Naive thymus-derived CD4-positive, alpha-beta T cell (primary cell): ENCODE measurements at places on chromosomes 6 and 20.

GRCh38 chr20:49979030-49979832, 3.5 kb upstream of the SNAI1 start:
- peak; percentile 67 for DNase-seq
- H3K27me3 ChIP-seq = no peaks in the 10 kb centered on the region
- H3K4me1 ChIP-seq = peaks cover 11% of the 10 kb centered on the region
- no peaks in the 10 kb centered on the region for H3K36me3 ChIP-seq
- H3K27ac ChIP-seq = no peak overlapping the region

GRCh38 chr6:108707328-108707976, 140.8 kb upstream of the ARMC2 start:
- no peaks in the 10 kb centered on the region for H3K36me3 ChIP-seq
- DNase-seq = no peak
- no peaks in the 10 kb centered on the region for H3K4me1 ChIP-seq
- H3K4me3 ChIP-seq = no peak overlapping the region

DNA sequence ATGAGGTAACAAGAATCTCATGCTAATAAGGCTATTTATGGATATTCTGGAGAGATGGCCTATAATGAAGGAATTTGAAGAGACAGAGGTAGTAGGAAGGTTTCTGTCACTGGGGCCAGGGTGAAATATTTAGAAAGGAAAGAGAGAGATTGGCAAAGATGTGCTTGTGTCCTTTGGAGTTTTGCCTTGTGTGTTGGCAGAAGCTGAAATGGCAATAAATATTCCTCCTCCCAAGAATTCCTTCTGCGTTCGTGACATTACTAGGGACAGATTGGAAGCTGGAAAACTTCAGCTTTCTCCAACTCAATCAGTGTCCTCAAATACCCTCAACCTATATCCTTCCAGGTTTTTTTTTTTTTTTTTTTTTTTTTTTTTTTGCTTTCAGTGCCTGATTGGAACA, 6.3 kb downstream of the SAMD5 start:
- no peak overlapping the region for H3K27ac ChIP-seq
- H3K4me3 ChIP-seq = no peak overlapping the region
- no peaks in the 10 kb centered on the region for H3K36me3 ChIP-seq
- no peaks in the 10 kb centered on the region for H3K4me1 ChIP-seq
- H3K27me3 ChIP-seq = no peaks in the 10 kb centered on the region

- DNase-seq = peak; percentile 87
- H3K27ac ChIP-seq = peak within 1 kb of the TSS; percentile 9
- peaks cover 25% of the 10 kb centered on the region for H3K27me3 ChIP-seq
- H3K4me3 ChIP-seq = peak within 1 kb of the TSS; percentile 58
- peaks cover 20% of the 10 kb centered on the region for H3K4me1 ChIP-seq
Observed at GRCh38 chr6:149941583-149942460, at the start of gene ULBP2. Gene ULBP2, plus strand, starts transcription at chr6:149942014. Its CDS starts 59 bp downstream, at chr6:149942073.

DNA sequence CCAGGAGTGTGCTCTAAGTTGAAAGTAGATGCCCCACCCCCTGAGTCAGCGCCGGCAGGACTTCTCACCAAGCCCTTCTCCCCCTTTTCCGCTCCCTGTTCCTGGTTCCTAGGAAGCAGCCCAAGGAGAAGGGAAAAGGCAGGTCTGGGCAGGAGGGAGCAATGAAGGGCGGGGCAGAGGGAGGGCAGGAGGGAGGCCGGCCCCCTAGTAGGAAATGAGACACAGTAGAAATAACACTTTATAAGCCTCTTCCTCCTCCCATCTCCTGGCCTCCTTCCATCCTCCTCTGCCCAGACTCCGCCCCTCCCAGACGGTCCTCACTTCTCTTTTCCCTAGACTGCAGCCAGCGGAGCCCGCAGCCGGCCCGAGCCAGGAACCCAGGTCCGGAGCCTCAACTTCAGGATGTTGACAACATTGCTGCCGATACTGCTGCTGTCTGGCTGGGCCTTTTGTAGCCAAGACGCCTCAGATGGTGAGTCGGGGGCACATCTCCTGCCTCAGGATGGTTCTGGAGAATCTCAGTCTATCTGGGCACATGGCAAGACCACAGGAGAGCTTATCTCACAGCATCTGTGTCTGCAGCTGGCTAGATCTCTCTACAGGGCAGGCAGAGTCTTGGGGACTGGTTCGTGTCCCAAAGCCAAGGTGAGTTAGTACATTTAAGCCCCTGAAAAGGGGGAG, at the start of gene PROCR:
TSS of gene PROCR (plus strand) at position 320 of the 681 bp plus-strand sequence. CDS start at position 403, 83 bp downstream.
- no peak within 1 kb of the TSS for H3K4me3 ChIP-seq
- peaks cover 3% of the 10 kb centered on the region for H3K4me1 ChIP-seq
- H3K27ac ChIP-seq = no peak within 1 kb of the TSS
- no peaks in the 10 kb centered on the region for H3K36me3 ChIP-seq
- peak; percentile 2 for DNase-seq

GRCh38 chr20:6768228-6769140, 998 bp downstream of the BMP2 start:
- no peak for DNase-seq
- no peaks in the 10 kb centered on the region for H3K4me1 ChIP-seq
- peaks cover 9% of the 10 kb centered on the region for H3K27me3 ChIP-seq
- no peaks in the 10 kb centered on the region for H3K36me3 ChIP-seq

DNA sequence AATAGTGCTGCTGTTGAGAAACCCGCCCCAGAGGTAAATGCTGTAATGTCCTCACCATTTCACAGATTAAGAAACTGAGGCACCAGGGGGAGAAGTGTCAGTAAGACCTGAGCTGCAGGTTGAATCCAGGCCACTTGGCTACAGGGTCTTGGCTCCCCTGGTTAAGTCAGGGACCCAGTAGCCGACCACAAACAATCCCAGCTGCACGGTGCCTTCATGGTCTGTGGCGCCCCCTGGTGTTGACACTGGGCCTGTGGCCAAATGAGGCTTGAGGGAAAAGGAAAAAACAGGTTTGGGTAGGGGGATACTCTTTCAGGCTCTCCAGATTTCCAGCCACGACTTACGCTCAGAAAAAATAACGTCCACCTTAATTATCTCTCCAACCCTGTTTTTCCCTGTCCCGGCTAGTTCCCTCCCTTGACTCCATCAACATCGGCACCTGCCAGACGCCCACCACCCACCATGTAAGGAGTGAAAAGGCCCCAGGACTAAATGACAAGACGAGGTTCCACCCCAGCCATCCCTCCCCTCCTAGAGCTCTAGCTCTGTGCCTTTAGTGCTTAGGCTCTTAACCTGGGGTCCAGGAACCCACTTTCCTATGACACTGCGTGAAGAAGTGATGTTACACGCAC, 47.7 kb upstream of the POLR1H start:
- DNase-seq = peak; percentile 13
- H3K27ac ChIP-seq = no peak overlapping the region
- no peaks in the 10 kb centered on the region for H3K36me3 ChIP-seq
- H3K4me3 ChIP-seq = no peak overlapping the region

DNA sequence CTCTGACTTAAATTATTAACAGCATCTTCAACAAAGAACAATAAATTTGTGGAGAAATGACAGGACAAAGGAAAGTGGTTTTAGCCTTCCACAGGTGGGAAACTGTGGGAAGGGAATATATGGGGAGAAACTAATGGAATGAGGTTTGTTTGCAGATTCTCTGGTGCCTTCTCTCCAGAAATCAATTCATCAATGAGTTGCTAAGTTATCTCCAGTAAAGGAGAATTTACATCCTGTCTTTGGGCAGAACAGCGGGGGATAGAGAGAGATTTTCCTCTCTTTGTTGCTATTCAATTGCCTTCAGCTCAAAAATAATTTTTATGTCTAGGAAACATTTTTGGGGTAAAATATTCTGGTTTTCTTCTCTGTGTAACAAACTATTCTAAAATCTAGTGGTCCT, 36.9 kb upstream of the LCA5 start:
- H3K27me3 ChIP-seq = no peaks in the 10 kb centered on the region
- H3K36me3 ChIP-seq = no peaks in the 10 kb centered on the region
- no peak for DNase-seq

GRCh38 chr6:99492092-99492491, 23.1 kb downstream of the USP45 start:
- no peaks in the 10 kb centered on the region for H3K4me1 ChIP-seq
- no peaks in the 10 kb centered on the region for H3K36me3 ChIP-seq
- no peaks in the 10 kb centered on the region for H3K27me3 ChIP-seq
- H3K27ac ChIP-seq = no peak overlapping the region

GRCh38 chr6:116955773-116956172, 78.7 kb downstream of the RFX6 start:
- no peak overlapping the region for H3K4me3 ChIP-seq
- no peaks in the 10 kb centered on the region for H3K27me3 ChIP-seq
- no peaks in the 10 kb centered on the region for H3K36me3 ChIP-seq
- no peaks in the 10 kb centered on the region for H3K4me1 ChIP-seq

DNA sequence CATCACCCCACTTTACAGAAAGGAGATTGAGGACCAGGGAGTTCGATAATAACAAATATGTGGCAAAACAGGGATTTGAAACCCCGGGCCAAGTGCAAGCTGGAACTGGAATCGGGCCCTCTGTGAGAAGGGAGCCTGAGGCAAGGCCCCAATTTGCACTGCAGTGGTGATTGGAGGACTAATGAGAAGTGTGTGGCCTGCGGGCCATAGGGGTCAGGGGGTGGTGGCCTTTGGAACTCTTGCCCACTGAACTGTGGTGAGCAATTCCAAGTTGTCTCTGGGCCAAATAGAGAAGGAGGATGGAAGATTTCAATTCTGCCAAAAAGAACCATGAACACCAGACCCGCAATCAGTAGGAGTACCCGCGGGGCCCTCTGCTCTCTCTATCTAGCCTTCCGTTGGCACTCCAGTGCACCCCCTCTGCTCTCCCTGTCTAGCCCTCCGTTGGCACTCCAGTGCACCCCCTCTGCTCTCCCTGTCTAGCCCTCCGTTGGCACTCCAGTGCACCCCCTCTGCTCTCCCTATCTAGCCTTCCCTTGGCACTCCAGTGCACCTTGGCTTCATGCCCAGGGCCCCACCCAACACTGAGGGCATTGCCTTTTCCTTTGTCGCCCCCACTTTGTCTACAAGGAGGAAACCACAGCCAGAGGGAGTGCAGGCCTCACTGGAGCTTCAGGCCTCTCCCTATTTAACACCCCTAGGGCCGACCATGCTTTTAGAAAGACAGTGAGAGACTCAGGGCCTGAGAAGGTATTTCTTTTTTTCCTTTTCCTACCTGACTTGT, 6.0 kb upstream of the PTPRA start:
- H3K4me3 ChIP-seq = no peak overlapping the region
- H3K27ac ChIP-seq = no peak overlapping the region
- no peaks in the 10 kb centered on the region for H3K36me3 ChIP-seq
- no peaks in the 10 kb centered on the region for H3K27me3 ChIP-seq
- peaks cover 9% of the 10 kb centered on the region for H3K4me1 ChIP-seq

DNA sequence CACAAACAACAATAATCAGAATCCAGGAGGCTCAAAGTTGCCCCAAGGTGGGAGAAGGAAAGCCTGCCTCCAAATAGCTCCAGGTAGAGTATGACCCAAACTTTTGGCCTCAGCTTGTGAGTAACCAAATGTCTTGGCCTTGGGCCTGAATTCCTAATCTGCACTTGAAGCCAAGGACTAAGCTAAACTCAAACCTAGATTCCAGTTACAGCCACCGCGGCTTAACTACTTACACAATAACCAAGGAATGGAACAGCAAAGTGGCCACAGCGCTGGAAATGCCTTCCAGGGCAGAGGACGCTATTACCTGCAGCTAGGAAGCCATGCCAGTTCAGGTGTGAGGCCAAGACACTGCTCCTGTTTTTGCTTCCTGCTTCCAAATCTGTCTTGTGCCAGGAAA, 4.6 kb downstream of the NINL start:
- H3K27me3 ChIP-seq = no peaks in the 10 kb centered on the region
- H3K27ac ChIP-seq = no peak overlapping the region
- no peaks in the 10 kb centered on the region for H3K36me3 ChIP-seq
- H3K4me1 ChIP-seq = no peaks in the 10 kb centered on the region
- no peak for DNase-seq

GRCh38 chr20:31606804-31607639, 1.9 kb downstream of the ID1 start:
- H3K36me3 ChIP-seq = no peaks in the 10 kb centered on the region
- DNase-seq = no peak
- no peaks in the 10 kb centered on the region for H3K27me3 ChIP-seq
- peaks cover 27% of the 10 kb centered on the region for H3K4me1 ChIP-seq
- H3K27ac ChIP-seq = no peak overlapping the region

GRCh38 chr20:58870293-58871014, 17.9 kb downstream of the GNAS start:
- H3K27me3 ChIP-seq = peaks cover 3% of the 10 kb centered on the region
- no peaks in the 10 kb centered on the region for H3K4me1 ChIP-seq
- peak; percentile 59 for DNase-seq
- H3K4me3 ChIP-seq = no peak overlapping the region
- H3K36me3 ChIP-seq = no peaks in the 10 kb centered on the region
- H3K27ac ChIP-seq = no peak overlapping the region

GRCh38 chr20:39101895-39102294, 139.8 kb downstream of the DHX35 start:
- no peak overlapping the region for H3K4me3 ChIP-seq
- no peak for DNase-seq
- no peaks in the 10 kb centered on the region for H3K27me3 ChIP-seq
- H3K27ac ChIP-seq = no peak overlapping the region

- H3K27me3 ChIP-seq = no peaks in the 10 kb centered on the region
- H3K4me1 ChIP-seq = no peaks in the 10 kb centered on the region
- peak overlapping the region; percentile 38 for H3K27ac ChIP-seq
- DNase-seq = peak; percentile 52
Observed at GRCh38 chr20:25148181-25148981, 47.1 kb upstream of the ENTPD6 start.

- no peaks in the 10 kb centered on the region for H3K27me3 ChIP-seq
- peaks cover 6% of the 10 kb centered on the region for H3K36me3 ChIP-seq
- no peak overlapping the region for H3K4me3 ChIP-seq
- H3K4me1 ChIP-seq = peaks cover 34% of the 10 kb centered on the region
Observed at GRCh38 chr6:16764188-16764950, 3.1 kb upstream of the ATXN1 start.

GRCh38 chr20:3749087-3749688, 16.7 kb downstream of the HSPA12B start:
- no peaks in the 10 kb centered on the region for H3K27me3 ChIP-seq
- no peaks in the 10 kb centered on the region for H3K36me3 ChIP-seq
- peaks cover 8% of the 10 kb centered on the region for H3K4me1 ChIP-seq

DNA sequence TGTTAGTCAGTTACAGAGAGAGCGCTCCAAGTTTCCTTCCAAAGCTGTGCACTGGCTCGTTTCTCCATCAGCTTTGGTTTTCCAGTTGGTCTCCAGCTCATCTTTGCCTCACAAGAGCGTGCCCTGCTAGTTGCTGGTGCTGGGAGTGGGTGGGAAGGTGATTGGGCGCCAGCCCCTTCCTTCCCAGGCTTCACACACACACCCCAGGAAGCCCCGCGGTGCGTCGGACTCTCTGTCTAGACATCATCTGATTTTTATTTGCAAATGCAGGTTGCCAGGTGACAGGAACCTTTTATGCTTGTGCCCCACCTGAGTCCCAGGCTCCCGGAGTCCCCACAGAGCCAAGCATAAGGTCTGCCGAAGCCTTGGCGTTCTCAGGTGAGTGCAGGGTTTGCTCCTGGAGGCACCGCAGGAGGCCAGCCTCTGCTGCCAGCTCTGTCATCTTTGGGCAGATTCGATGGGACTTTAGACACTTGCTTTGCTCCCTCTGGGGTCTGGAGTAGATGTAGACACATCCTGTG, 7.1 kb downstream of the IRF4 start:
- no peak overlapping the region for H3K4me3 ChIP-seq
- no peak for DNase-seq
- H3K27me3 ChIP-seq = no peaks in the 10 kb centered on the region
- peak overlapping the region; percentile 7 for H3K27ac ChIP-seq

GRCh38 chr6:110063594-110064263, 85.6 kb downstream of the GPR6 start:
- H3K27me3 ChIP-seq = peaks cover 5% of the 10 kb centered on the region
- H3K4me1 ChIP-seq = no peaks in the 10 kb centered on the region
- DNase-seq = no peak
- no peak overlapping the region for H3K27ac ChIP-seq

- H3K27me3 ChIP-seq = no peaks in the 10 kb centered on the region
- no peaks in the 10 kb centered on the region for H3K4me1 ChIP-seq
- H3K4me3 ChIP-seq = no peak overlapping the region
- no peak overlapping the region for H3K27ac ChIP-seq
Observed at GRCh38 chr20:9617940-9618339, 103.5 kb downstream of the LAMP5 start.
